Activated T-helper 1 cell treated with anti-CD3 and anti-CD28 coated beads, Interleukin-12 subunit alpha, Interleukin-12 subunit beta, Interleukin-2, Interleukin-4 antibody, amounts not matched to agents 30 ng/mL and 10 ng/mL and 1 ng/mL, durations not matched to agents 14 hours and 24 hours and 36 hours (primary cell): ENCODE measurements at places on chromosomes 7 and 10. TPM values are rescaled to one million over a fixed set of nuclear protein-coding genes. Genes with fewer than 3 reads are reported as not detected.

DNA sequence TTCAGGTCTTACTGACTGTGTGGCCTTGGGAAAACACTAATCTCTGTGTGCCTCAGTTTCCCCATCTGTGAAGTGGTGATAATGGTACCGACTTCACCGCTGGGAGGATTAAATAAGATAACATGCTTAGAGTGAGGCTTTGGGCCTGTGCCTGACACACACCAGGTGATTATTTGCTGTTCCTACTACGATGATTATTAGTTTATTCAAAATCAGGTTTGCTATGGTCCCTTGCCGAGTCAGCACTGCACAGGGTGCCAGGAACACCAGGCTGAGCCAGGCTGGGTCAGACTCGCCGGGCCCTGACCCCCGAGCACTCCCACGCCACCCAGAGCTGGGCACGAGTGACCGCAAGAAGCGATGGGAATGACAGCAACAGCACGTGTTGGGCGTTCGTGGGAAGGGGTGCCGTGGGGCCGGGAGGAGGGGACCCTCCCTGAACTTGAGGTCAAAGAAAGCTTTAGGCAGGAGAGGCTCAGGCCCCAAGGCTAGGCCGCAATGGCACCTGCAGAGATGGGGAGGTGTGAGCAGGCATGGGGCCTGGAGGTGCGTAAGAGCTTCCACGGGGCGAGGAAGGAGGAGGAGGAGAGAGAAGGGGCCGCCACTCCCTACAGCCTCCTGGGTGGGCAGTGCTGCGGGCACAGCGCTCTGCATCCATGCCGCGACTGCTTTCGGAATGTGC is 325.4 kb downstream of the DNAJB6 start:
- DNase-seq = no peak

- no peak for DNase-seq
These were observed 882 bp upstream of the GAL3ST4 start for GRCh38 chr7:100169147-100169850.

DNA sequence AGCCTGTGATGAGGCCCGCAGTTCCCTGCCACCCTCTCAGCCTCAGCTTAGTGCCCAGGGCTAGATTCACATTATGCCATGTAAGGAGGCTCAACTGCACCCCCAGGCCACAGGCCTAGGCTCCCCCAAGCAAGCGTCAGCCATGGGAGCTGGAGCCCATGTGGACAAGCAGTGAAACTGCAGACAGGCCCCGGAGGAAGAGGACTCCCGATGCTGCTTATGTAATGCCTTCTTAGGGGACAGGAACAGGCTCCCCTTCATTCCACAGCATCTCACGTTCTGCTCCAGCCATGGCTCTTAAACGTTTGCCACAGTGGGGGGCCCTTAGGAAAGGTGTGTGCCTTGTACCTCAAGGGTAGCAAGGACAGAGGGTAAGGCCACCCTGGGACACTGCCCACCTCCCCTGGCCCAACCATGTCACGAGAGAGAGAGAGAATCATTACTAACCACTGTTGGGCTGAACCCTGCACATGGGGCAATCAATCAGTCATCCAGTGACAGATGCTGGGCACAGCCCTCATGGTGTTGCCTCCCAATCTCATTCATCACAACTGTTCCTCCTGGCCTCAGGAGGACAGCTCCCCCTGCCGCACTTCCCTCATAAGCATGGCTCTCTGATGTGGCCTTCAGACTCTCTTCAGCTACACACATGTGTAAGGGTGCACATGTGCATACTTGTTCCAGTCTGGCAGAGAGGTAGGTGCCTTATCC is 263.0 kb downstream of the GRID1 start:
- no peak for DNase-seq

- DNase-seq = peak; percentile 13
These were observed 154.8 kb upstream of the PRSS58 start for GRCh38 chr7:142412551-142413193.

- DNase-seq = no peak
These were observed 66.6 kb upstream of the CPXM2 start for GRCh38 chr10:123958241-123958640.

GRCh38 chr7:38840736-38841460 is 68.1 kb downstream of the VPS41 start:
- DNase-seq = no peak

BTBD16 gene
- total RNA-seq = not detected in 2 replicates

CYP3A5 gene
- total RNA-seq = not detected in 2 replicates

TCTN3 gene
- total RNA-seq = 56.3 and 58.0 TPM in 2 replicates

REPIN1 gene
- total RNA-seq = 67.2 and 67.4 TPM in 2 replicates

PTPRE gene
- 40.8 and 41.8 TPM in 2 replicates for total RNA-seq
